ENCODE measurements at places on chromosomes 5 and 9. TPM values are rescaled to one million over a fixed set of nuclear protein-coding genes. Genes with fewer than 3 reads are reported as not detected.

GRCh38 chr9:94866770-94867169, 140.3 kb downstream of the AOPEP start:
- no peak for DNase-seq

LCN1 gene
- not detected for total RNA-seq

SMAD5 gene
- 33.0 TPM for total RNA-seq

EIF4E1B gene
- total RNA-seq, result not detected

Data from uterus (tissue), 4 donors.